Renal cortical epithelial cell (primary cell): ENCODE measurements at places on chromosomes 12 and 14. TPM values are rescaled to one million over a fixed set of nuclear protein-coding genes. Genes with fewer than 3 reads are reported as not detected.

DNA sequence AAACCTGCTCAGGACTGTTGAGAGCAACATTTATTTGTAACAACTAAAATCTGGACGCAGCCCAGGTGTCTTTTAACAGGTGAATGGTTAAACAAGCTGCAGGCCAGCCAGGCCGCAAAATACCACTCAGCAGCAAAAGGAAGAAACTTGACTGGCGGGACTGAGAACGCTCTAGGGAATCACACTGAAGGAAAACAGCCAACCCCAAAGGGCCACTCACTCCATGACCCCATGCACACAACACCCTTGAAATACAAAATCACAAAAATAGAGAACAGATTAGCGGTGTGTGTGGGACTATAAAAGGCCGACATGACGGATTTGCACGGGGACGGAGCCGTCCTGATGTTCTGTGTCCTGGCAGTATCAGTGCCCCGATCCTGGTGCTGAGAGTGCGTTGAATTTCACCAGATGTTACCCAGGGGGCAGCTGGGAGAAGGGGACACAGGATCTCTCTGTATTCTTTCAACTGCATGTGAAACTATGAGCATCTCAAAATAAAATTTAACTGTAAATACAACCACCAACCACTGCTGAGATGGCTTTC lies 23.0 kb downstream of the VPS37B start:
- DNase-seq: no peak

DNA sequence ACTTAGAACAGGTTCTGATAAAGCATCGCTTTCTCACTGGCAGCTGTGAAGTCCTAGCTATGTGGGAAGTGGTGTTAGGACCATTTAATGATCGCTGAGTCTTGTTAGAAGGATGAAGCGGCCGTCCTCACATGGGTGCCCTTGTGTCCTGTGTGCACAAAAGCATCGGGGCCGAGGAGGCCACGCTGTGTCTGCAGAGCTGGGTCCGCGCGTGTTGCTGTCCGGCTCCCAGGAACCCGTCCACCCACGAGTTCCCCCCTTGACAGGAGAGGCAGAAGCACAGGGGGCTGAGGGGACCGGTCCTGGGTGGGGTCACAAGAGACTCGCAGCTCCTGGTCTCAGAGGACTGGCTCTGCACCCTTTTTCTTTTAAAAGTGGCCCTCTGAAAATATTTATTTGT lies 90.4 kb downstream of the ADGRD1 start:
- DNase-seq: no peak

DNA sequence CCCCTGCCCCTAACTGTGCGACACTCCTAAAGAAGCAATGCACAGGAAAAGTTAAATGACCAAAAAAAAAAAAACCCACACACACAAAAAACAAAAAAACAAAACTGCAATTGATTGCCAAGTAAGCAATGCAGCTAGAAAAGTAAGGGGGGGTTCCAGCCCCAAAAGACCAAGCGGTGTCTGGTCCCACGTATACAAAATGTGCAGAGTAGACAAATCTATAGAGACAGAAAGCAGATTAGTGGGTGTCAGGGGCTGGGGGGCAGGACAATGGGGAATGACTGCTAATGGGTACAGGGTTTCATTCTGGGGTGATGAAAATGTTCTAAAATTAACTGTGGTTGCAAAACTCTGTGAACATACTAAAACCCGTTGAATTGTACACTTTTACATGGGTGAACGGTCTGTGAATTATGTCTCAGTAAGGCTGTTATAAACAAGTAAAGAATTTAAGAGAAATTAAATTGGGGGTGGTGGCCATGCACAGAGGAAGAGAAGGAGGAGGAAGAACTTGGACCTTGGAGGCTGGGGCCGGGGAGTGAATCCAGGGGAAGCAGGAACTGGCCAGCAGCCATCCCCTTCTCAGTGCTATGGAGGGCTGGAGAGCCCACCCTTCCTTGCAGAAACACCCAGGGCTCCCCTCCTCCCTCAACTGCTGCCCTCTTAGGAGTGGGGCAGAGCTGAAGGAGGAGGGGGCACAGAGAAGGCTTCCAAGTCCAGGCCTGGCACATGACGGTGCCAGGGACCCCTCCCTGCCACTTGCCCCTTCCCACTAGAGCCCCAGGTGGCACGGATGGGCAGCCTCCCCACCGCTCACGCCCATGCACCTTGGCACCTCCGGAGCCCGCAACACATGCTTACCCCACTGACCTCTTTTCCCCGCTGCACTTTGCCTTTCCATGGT lies 45.4 kb downstream of the KDM2B start:
- no peak for DNase-seq

GRCh38 chr12:122944605-122945592 lies 21.4 kb downstream of the ABCB9 start:
- DNase-seq: peak; percentile 83

DNA sequence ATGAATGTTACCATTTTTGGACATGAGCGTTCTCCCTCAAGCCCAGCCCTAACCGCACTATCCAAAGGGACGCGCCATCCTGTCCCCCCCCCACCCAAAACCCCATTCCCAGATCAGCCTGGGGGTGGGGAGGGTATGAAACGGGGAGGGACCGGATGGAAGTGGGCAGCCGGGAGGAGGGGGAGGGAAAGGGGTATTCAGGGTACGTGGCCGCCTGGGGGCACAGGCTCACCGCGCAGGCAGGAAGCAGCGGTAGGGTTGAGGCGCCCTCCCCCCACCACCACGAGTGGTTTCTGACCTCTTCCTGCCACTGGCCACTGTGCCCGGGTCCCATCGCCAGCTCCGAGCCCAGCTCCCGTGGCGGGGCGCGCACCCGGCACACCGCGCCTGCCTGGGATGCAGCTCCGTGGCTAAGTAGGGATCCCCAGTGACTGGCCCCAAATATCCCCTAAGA lies 1.4 kb downstream of the ACTN1 start:
- no peak for DNase-seq

POTEM gene
- not detected in 2 replicates for total RNA-seq

- no peak for DNase-seq
Measured at GRCh38 chr14:90060965-90061684, 669 bp upstream of the KCNK13 start.

GRCh38 chr12:21353487-21353886 lies 18.8 kb upstream of the SLCO1A2 start:
- DNase-seq: no peak

CNPY2 gene
- 91.2 and 137 TPM in 2 replicates for total RNA-seq

DNA sequence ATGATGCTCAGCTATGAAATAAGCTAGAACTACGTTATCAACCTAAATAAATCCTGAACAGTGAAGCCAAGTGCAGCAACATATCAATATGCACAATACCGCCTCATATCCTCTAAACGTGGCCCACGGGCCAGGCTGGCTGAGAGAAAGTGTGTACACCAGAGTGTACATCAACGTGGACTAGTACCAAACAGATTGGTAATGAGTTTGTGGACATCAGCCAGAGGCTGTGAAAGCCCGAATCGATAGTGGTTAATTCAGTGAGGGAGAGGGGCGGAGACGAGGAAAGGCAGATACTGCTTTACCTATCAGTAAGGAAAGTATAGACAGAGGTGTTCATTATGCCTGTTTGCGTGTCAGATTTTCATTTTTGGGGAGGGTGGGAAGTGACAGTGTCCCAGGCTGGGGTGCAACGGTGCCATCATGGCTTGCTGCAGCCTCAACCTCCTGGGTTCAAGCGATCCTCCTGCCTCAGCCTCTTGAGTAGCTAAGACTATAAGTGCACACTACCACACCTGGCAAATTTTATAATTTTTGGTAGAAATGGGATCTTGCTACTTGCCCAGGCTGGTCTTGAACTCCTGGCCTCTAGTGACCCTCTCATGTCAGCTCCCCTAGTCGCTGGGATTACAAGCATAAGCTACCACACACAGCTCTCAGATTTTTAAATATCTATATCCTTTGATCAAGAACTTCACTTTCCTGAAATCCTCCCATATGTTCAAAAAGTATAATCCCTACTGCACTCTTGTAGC lies 50.1 kb downstream of the ANAPC7 start:
- DNase-seq: no peak

TIMELESS gene
- total RNA-seq: 5.2 and 8.7 TPM in 2 replicates

NEK9 gene
- total RNA-seq: 20.1 and 81.5 TPM in 2 replicates

GRCh38 chr14:75991753-75992152 lies 6.2 kb downstream of the IFT43 start:
- DNase-seq: no peak

- DNase-seq: no peak
Measured at GRCh38 chr14:84254290-84254689, 1275.7 kb upstream of the FLRT2 start.

DNA sequence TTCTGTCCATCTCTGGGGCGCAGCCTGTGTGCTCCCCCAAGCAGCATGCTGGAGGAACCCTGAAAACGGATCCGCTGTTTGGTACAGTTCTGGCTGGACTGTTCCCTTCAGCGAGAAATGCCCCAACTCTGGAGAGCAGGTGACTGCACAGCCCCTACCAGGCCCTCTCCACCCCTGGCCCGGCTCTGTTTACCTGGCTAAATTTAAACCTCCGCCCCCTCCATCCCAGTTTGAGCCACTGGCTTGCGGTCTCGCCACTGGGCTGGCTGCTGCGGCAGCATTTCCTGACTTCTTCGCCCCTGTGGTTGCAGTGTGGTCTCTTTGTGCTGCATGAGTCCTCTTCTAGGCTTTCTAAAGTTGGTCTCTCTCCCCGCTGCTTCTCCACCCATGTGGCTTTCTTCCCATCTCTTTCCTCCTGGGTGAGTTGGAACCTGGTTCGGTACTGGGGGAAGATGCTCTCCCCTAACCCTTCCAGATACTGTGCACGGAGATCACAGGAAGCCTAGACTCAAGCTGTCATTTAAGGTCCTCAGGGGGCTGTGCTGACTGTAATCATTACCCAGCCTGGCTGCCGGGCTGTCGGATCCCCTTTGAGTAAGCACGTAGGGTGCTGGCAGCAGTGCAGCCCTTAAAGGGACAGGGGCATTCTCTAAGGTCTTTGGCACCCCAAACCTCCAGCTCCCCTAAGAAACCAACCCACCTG lies 60.6 kb downstream of the FBXL14 start:
- peak; percentile 63 for DNase-seq

CLEC7A gene
- total RNA-seq: 0.05 TPM in 1 of 2 replicates, not detected in the other

PTHLH gene
- total RNA-seq: 0.40 and 9.7 TPM in 2 replicates

RILPL1 gene
- total RNA-seq: 2.3 and 11.2 TPM in 2 replicates

- DNase-seq: no peak
Measured at GRCh38 chr12:53949631-53950436, 4.9 kb upstream of the HOXC12 start.

DNA sequence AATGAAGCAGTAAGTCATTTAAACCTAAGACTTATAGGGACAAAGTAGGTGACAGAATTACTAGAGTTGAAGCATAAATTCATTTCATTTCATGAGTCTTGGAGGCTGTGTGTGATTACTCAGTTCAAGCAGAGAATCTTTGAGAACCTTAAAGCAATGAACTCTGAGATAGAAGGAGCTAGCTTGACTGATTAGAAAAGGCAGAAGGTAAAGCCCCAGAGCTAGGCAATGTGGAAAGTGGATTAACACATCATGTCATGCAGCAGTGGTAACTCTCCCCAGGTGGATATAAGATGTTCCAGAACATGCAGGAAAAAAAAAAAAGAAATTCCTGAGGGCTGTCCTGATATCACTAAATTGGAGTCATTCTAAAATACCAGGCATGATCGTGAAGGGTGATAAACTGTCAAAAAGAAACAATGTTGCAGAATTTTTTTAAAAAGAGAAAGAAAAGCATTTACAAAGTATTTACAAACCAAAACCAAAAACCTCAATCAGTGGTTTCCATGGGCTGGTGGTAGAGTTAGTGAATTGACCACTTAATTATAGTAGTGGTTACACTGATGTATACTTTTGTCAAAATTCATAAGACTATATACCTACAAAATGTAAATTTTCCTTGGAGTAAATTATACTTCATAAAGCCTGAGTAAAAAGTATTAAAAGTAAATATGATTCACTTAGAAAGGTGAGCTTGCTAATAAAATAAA lies 12.7 kb upstream of the SLC16A7 start:
- DNase-seq: no peak

ADAM20 gene
- total RNA-seq: 0.87 and 2.4 TPM in 2 replicates

KLHL33 gene
- total RNA-seq: not detected in 2 replicates

- DNase-seq: peak; percentile 45
Measured at GRCh38 chr12:108570743-108571608, 8.6 kb downstream of the ISCU start.

- DNase-seq: no peak
Measured at GRCh38 chr12:174596-174995, 39.4 kb downstream of the SLC6A12 start.

SERPINA3 gene
- 6.1 and 46.4 TPM in 2 replicates for total RNA-seq

DNA sequence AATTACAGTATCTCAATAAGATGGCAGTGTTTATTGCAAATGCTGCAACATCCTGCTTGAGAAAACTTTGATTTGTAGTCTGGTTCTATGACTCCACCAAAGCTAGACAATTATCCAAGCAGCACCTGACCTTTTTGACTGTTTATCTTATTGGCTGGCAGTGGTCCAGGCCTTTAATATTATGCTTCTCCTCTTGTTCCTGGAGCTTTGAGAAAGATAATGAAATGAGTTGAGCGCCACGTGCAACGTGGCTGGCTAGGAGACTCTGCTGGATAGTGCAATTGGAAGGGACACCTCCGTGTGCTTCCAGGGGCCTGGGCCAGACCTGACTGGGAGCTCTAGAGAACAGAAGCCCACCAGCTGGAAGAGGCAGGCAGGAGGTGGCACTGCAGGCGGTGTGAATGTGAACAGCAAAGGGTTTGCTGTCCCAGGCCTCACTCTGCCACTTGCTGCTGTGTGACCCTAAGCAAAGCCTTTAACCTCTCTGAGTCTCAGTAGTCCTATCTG lies 349.3 kb downstream of the CACNA1C start:
- DNase-seq: no peak
